ENCODE measurements at places on chromosomes 12 and 14. TPM values are rescaled to one million over a fixed set of nuclear protein-coding genes. Genes with fewer than 3 reads are reported as not detected.

The FAM186B gene
- 0.11 TPM for total RNA-seq

The TAS2R50 gene
- 2.4 TPM for total RNA-seq

The PNMA1 gene
- 15.1 TPM for total RNA-seq

The PKP2 gene
- total RNA-seq: 0.86 TPM

The VDR gene
- total RNA-seq: 0.11 TPM

The ADCY4 gene
- total RNA-seq: 51.0 TPM

The SCN8A gene
- total RNA-seq: 0.54 TPM

The KRT74 gene
- not detected for total RNA-seq

The HCAR1 gene
- under 0.01 TPM for total RNA-seq

The DIO3 gene
- not detected for total RNA-seq

The DDN gene
- total RNA-seq: 0.11 TPM

The NGB gene
- total RNA-seq: not detected

The ANO2 gene
- 29.1 TPM for total RNA-seq

The PPP1R36 gene
- total RNA-seq: 0.60 TPM

The C12orf75 gene
- 17.8 TPM for total RNA-seq

The KCNH3 gene
- total RNA-seq: 0.09 TPM

The HHIPL1 gene
- total RNA-seq: 1.2 TPM

The CD27 gene
- not detected for total RNA-seq

The AEBP2 gene
- 39.6 TPM for total RNA-seq

The MYO1H gene
- not detected for total RNA-seq

The NELL2 gene
- total RNA-seq: not detected

The HOXC11 gene
- 0.11 TPM for total RNA-seq

The VAMP1 gene
- 2.1 TPM for total RNA-seq

The PZP gene
- 0.11 TPM for total RNA-seq

The NR1H4 gene
- not detected for total RNA-seq

The GLIPR1L1 gene
- not detected for total RNA-seq

The MGAT4C gene
- under 0.01 TPM for total RNA-seq

The USP44 gene
- total RNA-seq: 3.3 TPM

The MYF6 gene
- total RNA-seq: not detected

The NOPCHAP1 gene
- 5.2 TPM for total RNA-seq

The VEZT gene
- 105 TPM for total RNA-seq

The RPL10L gene
- not detected for total RNA-seq

The SETD1B gene
- 1.3 TPM for total RNA-seq

Measured in dermis lymphatic vessel endothelial cell (primary cell).